M059J (cell line): ENCODE measurements at places on chromosomes 6 and 20. TPM values are rescaled to one million over a fixed set of nuclear protein-coding genes. Genes with fewer than 3 reads are reported as not detected.

DEFB124 gene
- total RNA-seq: not detected in 2 replicates

CNR1 gene
- total RNA-seq: 0.64 and 1.7 TPM in 2 replicates

PNPLA1 gene
- total RNA-seq: 0.05 and 0.27 TPM in 2 replicates

IL17F gene
- total RNA-seq: not detected in 2 replicates

MOXD1 gene
- 170 and 207 TPM in 2 replicates for total RNA-seq

CALHM4 gene
- not detected in 2 replicates for total RNA-seq

WFDC5 gene
- not detected in 2 replicates for total RNA-seq

FAM162B gene
- total RNA-seq: not detected in 2 replicates

ITPR3 gene
- 21.9 and 40.3 TPM in 2 replicates for total RNA-seq

TAF4 gene
- 11.7 and 12.4 TPM in 2 replicates for total RNA-seq

PHF10 gene
- 24.6 and 32.7 TPM in 2 replicates for total RNA-seq

SHLD1 gene
- 4.1 and 13.5 TPM in 2 replicates for total RNA-seq

LKAAEAR1 gene
- total RNA-seq: not detected in 2 replicates

SYNDIG1 gene
- not detected in 2 replicates for total RNA-seq

LY6G6F gene
- not detected in 2 replicates for total RNA-seq

NELFE gene
- 201 and 228 TPM in 2 replicates for total RNA-seq

MTFR2 gene
- 12.0 and 12.4 TPM in 2 replicates for total RNA-seq

SLC26A8 gene
- total RNA-seq: 0.10 TPM in 1 of 2 replicates, not detected in the other

MYBL2 gene
- 51.2 and 69.4 TPM in 2 replicates for total RNA-seq

SIRPB1 gene
- total RNA-seq: 4.2 and 6.8 TPM in 2 replicates

FOXC1 gene
- 8.3 and 10.2 TPM in 2 replicates for total RNA-seq

SEMG2 gene
- total RNA-seq: not detected in 2 replicates

NDRG3 gene
- 49.7 and 50.3 TPM in 2 replicates for total RNA-seq

HMGA1 gene
- total RNA-seq: 124 and 169 TPM in 2 replicates

SMPD2 gene
- total RNA-seq: 10.9 and 14.6 TPM in 2 replicates

ACTL10 gene
- total RNA-seq: not detected in 2 replicates

CDH26 gene
- total RNA-seq: 0.15 and 0.81 TPM in 2 replicates
